ENCODE measurements at places on chromosomes 5 and 9.

- no peak for DNase-seq
Observed at GRCh38 chr9:72477930-72478518, 43.4 kb upstream of the TMC1 start.

DNA sequence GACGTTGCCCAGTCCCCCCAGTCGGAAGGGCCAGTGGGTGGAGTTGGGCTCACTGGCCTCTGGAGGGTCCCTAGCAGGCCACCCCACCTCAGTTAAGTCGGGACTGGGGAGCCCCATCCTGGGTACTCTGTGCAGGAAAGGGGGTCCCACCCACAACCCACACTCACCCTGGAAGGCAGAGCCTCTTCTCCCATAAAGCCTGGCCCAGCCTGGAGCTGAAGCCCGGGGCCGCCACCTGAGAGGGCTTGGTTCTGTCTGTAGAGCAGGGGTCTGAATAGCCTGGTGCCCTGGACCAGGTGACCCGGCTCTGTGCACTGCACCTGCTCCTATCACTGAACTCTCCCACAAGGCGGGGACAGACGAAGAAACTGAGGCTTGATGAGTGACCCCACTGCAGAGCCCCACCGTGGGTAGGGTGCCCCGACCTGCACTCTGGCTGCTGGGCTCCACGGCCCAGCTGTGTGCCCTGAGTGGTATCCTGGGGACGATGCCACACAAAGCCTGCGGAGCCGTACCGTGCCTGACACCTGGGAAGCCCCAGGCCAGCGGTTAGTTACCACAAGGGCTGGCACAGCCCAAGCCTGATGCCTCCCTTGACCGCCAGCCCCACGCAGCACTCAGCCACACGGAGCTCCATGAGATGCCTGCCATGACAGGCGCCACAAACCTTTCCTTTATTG is 7.3 kb downstream of the PTGES2 start:
- no peak for DNase-seq

DNA sequence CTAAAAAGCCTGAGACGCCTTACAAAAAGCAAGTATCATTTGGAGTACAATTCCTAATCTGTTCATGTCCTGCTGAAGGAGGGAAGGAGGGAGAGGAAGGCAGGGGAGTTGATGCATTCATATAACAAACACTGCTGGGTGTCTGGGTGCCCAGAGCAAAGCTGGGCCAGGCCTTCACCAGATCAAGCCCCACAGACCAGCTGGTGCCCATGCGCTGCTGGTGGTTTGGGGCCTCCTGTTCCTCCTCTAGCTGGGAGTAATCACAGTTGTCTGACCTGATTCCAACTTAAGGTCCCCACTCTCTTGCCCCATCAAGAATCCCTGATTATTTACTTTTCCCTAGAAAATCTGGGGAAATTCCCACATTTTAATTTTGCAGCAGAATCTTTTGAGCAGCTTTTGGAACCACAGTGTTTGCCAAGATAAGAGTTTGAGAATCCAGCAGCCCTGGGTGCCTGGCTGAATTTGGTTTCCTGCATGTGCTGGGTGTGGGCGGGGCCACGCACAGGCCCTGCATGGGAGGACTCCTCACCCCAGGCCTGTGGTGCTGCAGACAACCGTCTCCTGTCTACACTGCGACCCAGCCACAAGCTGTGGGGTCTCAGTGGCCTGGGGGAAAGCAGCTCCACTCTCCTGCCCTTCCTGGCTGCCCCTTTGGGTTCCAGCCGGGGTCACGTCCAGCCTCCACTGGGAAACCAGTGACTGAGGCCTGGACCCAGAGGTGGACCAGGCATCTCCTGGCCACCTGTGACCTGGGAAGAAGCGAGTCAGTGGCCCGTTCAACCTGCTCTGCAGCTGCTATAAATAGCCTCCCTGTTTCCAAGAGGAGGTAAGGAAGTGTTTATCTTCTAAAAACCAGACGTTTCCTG is 47.5 kb downstream of the NEURL1B start:
- DNase-seq: no peak

- no peak for DNase-seq
Observed at GRCh38 chr9:112366591-112366990, 13.3 kb upstream of the HSDL2 start.

- no peak for DNase-seq
Observed at GRCh38 chr5:147050172-147050571, 171.6 kb upstream of the PPP2R2B start.

All from liver (tissue), 10 donors.